Activated CD4-positive, alpha-beta T cell treated with anti-CD3 and anti-CD28 coated beads, Interleukin-2, amount 50 U/mL, for 24 hours (primary cell): ENCODE measurements at places on chromosomes 6 and 20.

GRCh38 chr6:3960754-3961361, 111.7 kb downstream of the FAM50B start:
- DNase-seq, result no peak

DNA sequence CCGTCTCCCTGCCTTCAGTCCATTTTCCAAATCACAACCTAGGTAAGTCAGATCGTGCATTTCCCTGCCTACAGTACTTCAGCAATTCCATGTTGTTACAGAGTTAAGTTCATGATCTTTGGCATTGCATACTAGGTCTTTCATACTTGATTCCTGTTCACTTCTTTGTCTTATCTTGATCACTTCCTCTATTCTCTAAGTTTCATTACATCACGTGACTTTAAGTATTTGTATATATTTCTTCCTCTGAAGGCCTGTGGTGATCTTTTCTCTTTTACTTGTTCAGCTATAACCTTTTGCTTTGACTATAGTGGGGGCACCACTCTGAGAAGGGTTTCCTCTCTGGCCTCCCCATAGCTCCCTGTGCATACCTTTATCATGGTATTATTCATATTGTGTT, 100.2 kb downstream of the TRMT11 start:
- DNase-seq, result no peak

- no peak for DNase-seq
Measured at GRCh38 chr6:145743332-145743731, 8.0 kb upstream of the EPM2A start.

DNA sequence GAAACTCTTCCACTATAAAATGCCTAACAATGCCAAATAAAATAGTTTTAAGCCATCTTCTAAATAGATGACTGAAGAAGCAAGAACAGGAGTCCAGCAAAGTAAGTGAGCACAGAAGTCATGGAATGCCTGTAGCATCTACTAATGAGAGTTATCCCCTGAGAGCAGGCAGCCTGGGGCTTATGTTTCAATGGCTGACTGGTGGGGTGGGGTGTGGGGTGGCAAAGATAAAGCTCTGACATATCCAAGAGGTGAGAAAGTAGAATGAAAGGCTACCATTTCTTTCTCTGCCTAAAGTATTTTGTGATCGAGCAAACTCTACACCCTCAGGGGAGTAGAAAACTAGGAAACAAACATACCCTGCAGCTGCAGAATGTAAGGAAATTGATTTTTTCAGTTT, 348.8 kb downstream of the TFAP2B start:
- DNase-seq, result no peak

GRCh38 chr20:33694639-33695012, 8.4 kb upstream of the E2F1 start:
- no peak for DNase-seq
